ENCODE measurements at places on chromosomes 3 and 15.

DNA sequence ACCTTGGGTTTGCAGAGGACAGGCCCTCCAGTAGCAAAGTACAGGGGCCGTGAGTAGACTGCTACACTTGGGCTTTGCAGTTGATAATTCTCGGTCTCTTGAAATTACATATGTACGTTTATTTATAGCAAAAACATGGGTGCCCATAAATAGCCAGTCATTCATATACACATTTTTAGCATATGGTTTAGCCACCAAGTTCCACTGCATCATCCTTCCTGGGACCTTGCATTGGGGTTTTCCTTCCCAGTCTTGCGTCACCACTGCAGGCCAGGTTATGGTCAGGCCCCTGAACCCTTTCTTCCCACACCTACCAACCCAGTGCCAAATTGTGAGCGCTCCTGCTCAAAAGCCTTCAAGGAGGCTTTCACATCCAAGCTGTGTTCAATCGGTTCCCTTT is 12.7 kb downstream of the KLHL25 start:
- H3K27me3 ChIP-seq, result no peaks in the 10 kb centered on the region
- H3K36me3 ChIP-seq, result no peaks in the 10 kb centered on the region
- peaks cover 46% of the 10 kb centered on the region for H3K4me1 ChIP-seq
- no peak overlapping the region for H3K27ac ChIP-seq
- no peak overlapping the region for H3K4me3 ChIP-seq

DNA sequence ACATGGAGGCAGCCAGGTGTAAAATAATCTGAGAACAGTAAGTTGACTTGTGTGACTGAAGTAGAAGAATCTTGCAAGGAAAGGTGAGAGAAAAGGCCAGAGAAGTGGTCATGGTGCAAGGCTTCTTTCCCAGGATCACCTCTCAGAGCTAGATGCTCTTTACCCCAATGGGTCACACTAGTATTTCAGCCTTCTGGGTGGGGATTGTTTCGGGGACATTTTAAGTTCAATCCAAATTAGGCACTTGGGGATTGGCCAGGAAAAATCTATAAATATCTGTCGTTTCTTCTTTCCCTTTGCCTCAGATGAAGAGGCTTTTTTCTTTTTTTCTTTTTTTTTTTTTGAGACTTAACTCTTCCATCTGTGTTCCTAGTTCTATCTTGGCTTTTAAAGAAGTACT is 188.0 kb downstream of the KLHL25 start:
- no peaks in the 10 kb centered on the region for H3K27me3 ChIP-seq
- peak overlapping the region; percentile 44 for H3K4me3 ChIP-seq
- peaks cover 11% of the 10 kb centered on the region for H3K36me3 ChIP-seq
- no peak for DNase-seq

DNA sequence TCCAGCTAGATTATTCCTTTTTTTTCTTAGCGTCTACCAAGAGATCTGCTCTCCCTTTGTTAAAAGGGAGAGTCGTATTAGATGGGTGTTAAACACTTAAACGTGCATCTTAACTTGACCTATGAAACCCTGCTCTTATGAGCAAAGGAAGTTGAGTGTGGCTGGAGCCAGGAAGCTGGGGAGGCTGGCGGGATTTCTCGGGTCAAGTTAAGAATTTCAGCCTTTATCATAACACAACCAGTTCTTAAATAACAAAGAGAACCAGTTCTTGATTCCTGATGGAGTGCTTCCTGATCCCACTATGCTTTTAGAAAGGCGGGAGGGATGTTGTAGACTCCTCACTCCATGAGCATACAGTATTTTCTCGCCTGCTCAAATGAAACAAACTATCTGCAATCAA is 215.1 kb downstream of the ITPR1 start:
- peaks cover 7% of the 10 kb centered on the region for H3K4me1 ChIP-seq
- no peaks in the 10 kb centered on the region for H3K27me3 ChIP-seq
- no peak overlapping the region for H3K27ac ChIP-seq

GRCh38 chr3:196093317-196094111 is 11.6 kb upstream of the TFRC start:
- peaks cover 17% of the 10 kb centered on the region for H3K4me1 ChIP-seq
- no peaks in the 10 kb centered on the region for H3K36me3 ChIP-seq
- no peak overlapping the region for H3K4me3 ChIP-seq
- DNase-seq, result no peak
- no peak overlapping the region for H3K27ac ChIP-seq

GRCh38 chr3:57224856-57225255 is 2.7 kb upstream of the APPL1 start:
- no peak overlapping the region for H3K27ac ChIP-seq
- no peaks in the 10 kb centered on the region for H3K27me3 ChIP-seq
- no peak overlapping the region for H3K4me3 ChIP-seq
- no peaks in the 10 kb centered on the region for H3K36me3 ChIP-seq

- H3K27ac ChIP-seq, result no peak overlapping the region
- no peaks in the 10 kb centered on the region for H3K36me3 ChIP-seq
- DNase-seq, result peak; percentile 60
- H3K27me3 ChIP-seq, result no peaks in the 10 kb centered on the region
Observed at GRCh38 chr15:73273181-73274002, 95.4 kb downstream of the HCN4 start.

GRCh38 chr3:47856669-47857068 is 53.7 kb downstream of the DHX30 start:
- H3K4me3 ChIP-seq, result no peak overlapping the region
- no peaks in the 10 kb centered on the region for H3K27me3 ChIP-seq
- no peaks in the 10 kb centered on the region for H3K4me1 ChIP-seq
- no peak overlapping the region for H3K27ac ChIP-seq
- DNase-seq, result no peak
- no peaks in the 10 kb centered on the region for H3K36me3 ChIP-seq

DNA sequence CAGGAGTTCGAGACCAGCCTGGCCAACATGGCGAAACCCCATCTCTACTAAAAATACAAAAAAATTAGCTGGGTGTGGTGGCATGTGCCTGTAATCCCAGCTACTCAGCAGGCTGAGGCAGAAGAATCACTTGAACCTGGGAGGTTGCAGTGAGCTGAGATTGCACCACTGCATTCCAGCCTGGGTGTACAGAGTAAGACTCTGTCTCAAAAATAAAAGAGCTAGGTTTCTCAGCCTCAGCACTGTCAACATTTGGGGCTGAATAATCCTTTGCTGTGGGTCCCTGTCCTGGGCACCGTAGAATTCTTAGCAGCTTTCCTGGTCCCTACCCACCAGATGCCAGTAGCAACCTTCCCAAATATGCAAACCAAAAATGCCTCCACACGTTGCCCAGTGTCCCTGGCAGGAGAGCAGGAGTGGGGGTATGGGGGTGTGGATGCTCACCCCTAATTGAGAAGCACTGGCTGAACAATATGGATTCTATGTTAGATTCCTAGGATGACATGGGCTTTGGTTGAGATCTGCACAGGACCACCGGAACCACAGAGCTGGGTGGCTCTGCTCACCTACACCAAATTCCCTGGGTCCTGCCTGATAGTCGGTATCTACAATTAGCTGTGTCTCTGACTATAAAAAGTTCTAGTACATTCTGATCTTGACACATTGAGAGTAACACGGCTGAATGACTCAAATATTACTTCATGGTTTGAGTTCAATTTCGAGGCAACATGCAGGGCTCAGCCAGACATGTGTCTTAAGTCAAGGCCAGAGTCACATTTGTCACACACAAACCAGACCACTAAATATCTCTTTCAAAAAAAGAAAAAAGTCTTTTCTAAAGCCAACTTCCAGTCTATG is 577.0 kb upstream of the MDFIC2 start:
- no peak for DNase-seq
- H3K4me1 ChIP-seq, result no peaks in the 10 kb centered on the region
- H3K36me3 ChIP-seq, result no peaks in the 10 kb centered on the region
- H3K27ac ChIP-seq, result no peak overlapping the region
- no peaks in the 10 kb centered on the region for H3K27me3 ChIP-seq
- H3K4me3 ChIP-seq, result no peak overlapping the region

All from activated T-cell treated with anti-CD3 and anti-CD28 coated beads, Interleukin-2, amount 50 U/mL, for 72 hours (primary cell).